Activated CD4-positive, alpha-beta memory T cell treated with anti-CD3 and anti-CD28 coated beads for 36 hours (primary cell): ENCODE measurements at places on chromosomes 6 and 20.
A peak's percentile ranks its signal among the peaks of the same experiment; 100 is the strongest.

GRCh38 chr6:12275107-12275506 lies 15.1 kb upstream of the EDN1 start:
- no peak for DNase-seq

DNA sequence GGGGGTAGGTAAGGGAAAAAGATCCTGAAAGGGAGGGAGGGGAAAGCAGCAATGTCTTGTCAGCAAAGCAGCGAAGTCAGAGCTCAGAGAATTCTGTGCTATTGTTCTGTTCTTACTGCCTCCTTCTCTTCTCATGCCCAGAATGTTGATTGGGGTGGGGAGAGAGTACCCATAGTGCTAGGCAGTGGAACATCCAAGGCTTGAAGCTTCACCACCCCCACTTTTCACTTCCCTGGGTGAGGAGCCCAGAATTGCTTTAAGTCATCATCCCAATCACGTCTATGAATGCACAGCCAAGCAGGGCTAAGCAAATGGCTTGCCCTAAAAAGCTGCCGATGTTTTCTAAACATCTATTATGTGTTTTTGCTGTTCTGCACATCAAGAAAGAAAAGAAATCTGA lies 16.5 kb downstream of the REPS1 start:
- DNase-seq: no peak

DNA sequence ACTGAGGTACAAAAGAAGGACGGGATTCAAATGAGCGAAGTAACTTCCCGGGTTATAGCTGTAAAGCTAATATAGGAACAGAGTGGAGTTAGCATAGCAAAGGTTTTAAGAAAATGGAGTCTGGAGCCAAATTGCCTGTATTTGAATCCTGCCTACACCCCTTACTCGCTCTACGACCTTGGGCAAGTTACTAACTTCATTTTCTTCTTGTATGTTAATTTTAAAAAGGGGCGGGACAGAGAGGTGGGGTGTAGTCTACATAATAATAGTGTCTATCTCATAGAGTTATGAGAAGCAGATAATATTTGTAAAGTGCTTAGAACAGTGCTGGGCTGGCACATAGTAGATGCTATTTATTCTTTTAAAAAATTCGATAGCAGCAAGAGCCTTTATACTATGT lies 705 bp downstream of the ZSCAN23 start:
- no peak for DNase-seq

DNA sequence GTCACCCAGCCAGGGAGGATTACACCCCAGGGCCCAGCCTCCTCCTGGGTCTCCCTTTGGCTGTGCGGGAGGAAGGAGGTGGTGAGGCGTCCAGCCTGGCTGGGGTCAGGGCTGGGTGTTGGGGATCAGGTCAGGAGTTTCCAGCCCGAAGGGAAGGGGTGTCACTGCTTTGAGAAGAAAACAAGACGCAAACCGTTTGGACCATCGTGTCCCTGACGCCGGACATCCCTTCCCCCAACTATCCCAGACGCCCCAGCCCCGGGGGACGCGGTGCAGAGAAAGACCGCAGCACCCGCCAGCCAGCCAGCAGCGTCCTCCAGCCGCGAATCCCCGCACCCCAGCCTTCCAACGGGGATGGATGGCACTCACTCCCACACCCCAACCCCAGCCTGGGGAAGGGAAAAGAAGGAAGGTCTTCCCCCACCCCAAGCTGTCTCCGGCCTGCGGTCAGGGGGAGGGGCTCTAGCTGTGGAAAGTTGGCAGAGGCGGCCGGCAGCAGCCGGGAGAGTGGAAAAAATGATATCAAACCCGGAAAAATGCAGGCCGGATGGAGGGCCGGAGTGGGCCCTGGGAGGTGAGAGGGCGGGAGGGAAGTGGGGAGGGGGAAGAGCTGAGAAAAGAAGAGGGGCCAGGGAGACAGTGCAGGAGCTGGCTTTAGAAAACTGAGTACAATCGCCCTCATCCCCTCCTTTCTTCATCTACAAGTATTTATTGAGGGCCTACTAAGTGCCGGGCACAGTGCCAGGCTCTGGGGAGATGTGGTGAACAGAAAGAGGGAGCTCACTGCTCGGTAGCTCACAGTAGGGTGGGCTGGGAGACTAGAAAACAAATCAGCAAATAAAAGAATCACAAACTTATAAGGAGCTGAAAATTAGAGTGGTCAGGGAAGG lies 10.6 kb downstream of the REM1 start:
- peak; percentile 24 for DNase-seq

GRCh38 chr6:58198301-58198700 lies 880.9 kb downstream of the PRIM2 start:
- DNase-seq: no peak

DNA sequence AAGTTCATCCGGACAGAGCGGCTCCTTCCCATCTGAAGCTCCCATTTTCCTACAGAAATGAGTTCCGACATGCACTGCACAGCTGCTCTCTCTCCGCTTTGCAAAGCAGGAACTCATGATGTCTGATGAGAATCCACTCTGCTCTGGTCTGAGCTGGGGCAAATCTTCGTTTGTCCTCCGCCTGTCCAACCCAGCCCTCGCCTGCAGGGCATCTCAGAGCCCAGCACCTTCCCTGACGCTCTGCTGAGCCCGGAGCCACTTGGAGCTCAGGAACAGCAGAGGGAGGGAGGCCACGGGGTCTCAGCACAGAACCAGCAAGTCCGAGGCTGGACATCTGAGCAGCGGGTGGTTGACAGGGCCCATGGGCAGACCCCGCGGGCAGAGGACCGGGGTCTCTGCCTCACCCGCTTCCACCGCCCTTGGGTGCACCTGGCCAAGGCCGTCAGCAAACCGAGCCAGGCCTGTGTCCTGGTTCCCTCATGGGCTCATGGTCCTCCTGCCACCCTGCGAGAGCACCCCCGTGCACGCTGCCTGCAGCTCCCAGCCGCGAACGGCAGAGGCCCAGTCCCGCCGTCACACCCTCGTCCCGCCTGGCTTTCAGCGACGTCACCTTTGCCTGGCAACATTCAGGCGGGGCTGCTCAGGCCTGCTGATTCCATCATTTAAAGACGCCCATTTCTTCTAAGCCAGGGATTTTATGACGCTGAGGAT lies 78.5 kb upstream of the BHLHE23 start:
- DNase-seq: no peak

DNA sequence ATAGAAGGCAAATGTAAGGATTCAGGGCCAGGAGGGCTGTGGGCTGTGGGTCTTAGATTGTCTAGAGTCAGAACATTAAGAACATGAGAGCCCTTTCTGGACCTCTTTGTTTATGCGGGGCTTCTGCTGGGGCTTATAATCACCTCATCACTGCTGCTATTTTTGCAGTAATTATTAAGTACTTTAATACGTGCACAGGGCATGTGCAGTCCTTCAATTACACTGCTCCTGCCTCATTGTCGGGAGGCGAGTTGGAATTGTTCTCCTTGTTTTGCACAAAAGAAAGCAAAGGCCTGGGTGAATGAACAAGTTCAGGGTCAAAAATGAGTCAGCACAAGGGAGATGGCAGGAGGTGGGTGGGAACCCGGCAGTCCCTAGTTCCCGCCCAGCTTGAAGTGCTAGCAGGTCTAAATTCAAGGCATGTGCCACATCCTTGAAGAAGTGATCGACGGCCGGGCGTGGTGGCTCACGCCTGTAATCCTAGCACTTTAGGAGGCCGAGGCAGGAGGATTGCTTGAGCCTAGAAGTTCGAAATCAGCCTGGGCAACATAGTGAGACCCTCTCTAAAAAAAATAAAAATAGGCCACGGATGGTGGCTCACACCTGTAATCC lies 34.4 kb upstream of the PTPN1 start:
- DNase-seq: no peak

GRCh38 chr20:16621435-16622141 lies 48.3 kb upstream of the KIF16B start:
- DNase-seq: no peak

- DNase-seq: no peak
These were observed 101.7 kb upstream of the IYD start for GRCh38 chr6:150266963-150267685.

GRCh38 chr6:133466680-133467079 lies 225.5 kb downstream of the EYA4 start:
- no peak for DNase-seq

GRCh38 chr6:138124096-138124495 lies 16.9 kb upstream of the PERP start:
- no peak for DNase-seq

GRCh38 chr6:84074988-84075781 lies 41.6 kb downstream of the MRAP2 start:
- DNase-seq: no peak

DNA sequence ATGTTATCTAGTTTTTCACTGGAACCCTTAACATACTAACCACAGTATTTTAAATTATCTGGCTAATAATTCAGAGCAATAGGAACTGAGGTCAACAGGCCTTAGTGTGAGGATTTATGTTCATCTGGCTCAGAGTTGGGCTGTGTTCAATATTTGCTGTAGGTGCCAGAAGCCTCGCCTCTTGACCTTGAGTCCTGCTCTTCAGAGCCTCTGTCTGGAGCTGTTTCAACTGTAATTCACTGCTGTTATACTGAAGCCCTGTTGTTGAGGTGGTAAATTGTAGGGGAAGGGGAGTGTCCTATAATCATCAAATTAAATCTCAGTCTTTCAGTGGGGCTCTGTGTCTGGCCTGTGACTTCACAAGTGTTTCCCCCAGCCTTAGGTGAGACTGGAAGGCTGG lies 184.4 kb downstream of the CDH26 start:
- no peak for DNase-seq

- DNase-seq: no peak
These were observed 68.6 kb downstream of the PHF20 start for GRCh38 chr20:35840421-35840820.

DNA sequence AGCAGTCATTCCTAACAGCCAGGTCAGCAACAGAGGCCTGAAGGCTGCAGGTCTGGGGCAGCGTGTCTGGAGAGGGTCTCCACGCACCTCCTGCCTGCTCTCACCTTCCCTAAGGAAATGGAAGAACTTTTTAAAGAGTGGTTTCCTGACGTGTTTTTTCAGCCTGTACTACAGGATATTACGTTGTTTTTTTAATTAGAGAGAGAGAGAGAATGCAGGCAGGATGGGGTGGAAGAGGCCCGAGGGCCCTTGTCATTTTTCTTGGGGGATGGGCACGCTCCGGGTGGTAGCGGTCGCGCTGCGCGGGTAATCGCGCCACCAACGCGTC lies 2.1 kb downstream of the DLL1 start:
- no peak for DNase-seq

GRCh38 chr6:18600255-18600654 lies 213.1 kb downstream of the RNF144B start:
- no peak for DNase-seq

- no peak for DNase-seq
These were observed 31.0 kb downstream of the TOMM6 start for GRCh38 chr6:41818271-41819054.

- no peak for DNase-seq
These were observed 851 bp downstream of the SNX5 start for GRCh38 chr20:17967521-17968365.

- no peak for DNase-seq
These were observed 32.8 kb upstream of the SMIM8 start for GRCh38 chr6:87289571-87289970.

GRCh38 chr20:58139849-58140786 lies 88.3 kb downstream of the ANKRD60 start:
- DNase-seq: no peak

DNA sequence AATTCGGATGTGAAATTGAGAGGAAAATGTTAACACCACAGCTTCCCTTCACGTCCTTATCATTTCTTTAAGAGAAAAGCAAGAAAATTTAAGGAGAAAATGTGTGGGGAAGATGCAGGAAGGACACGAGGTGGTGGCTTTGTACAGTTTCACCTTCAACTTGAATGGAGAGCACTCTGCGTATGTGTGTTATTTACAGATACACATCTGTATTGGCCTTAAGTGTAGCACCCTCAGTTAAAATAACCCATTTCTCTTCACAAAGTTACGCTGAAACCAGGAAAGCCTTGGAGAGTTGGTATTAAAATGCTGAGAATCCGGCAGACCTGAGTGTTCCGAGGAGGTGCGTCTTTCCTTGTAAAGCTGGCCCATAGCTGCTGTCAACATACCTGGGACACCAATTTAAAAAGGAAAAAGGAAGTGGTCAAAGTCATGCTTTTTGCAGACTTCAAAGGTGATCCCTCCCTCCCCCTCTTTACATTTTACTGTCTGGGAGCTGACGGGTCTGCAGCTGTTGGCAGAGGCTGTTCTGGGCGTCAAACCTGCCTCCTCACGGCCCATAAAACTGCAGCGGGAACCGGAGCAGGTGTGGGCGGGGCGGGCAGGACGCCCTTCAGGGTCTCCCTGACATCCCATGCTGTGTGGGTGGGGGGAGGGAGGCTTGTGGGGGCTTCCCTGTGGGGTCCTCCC lies 61.3 kb upstream of the TBXT start:
- DNase-seq: no peak

DNA sequence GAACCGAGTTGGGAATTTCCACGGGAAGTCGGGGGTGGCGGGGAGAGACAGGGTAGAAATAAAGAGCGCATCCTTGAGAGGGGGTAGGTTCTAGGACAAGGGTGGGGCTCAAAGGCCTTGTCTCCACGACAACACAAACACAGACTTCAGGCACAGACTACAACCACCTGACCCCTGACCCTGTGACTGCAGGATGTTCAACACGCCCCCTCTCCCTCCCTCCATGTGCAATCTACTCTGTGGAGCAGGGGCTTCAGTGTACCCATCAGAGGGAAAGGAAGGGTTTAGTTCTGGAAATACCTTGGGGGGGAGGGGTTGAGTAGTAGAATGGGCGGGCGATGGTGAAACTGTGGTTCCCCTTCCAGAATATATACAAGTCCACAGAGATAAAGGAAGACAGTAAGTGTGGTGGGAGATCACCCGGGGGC lies 651 bp upstream of the TAPBP start:
- peak; percentile 81 for DNase-seq

DNA sequence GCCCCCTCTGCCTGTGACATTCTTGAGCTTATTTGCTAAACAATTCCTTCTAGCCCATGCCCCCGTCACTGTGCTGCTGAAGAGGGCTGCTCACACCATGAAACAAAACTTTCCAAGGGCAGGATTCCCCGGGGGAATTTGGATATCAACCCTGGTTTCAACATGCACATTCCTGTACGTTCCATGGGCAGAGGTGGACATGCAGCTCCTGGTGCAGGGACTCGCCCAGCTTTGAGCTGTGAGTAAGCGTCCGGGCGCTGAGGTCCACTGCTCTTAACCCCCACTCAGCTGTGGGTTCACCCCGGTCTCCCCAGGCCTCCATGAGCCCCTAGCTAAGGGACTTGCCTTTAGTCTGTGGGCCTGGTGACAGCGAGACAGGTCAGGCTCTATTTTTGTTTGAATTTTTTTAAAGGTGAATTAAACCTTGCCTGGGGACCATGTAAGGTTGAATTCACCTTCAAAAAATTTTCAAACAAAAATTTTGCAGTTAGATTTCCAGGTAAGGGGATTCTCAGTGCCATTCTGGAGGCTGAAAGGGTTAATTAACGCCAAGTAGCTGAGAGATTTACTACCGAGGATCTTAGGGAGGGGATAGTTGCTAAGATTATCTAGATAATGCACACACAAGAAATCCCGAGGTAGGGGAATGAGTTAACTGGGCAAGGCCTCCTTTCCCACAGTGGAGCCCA lies 70.3 kb upstream of the SLC22A23 start:
- DNase-seq: no peak

GRCh38 chr6:9699888-9700287 lies 715.0 kb downstream of the TFAP2A start:
- DNase-seq: no peak

- no peak for DNase-seq
These were observed 158.3 kb downstream of the TMEM242 start for GRCh38 chr6:157164972-157165371.
